ENCODE measurements at places on chromosomes 7 and 10.

DNA sequence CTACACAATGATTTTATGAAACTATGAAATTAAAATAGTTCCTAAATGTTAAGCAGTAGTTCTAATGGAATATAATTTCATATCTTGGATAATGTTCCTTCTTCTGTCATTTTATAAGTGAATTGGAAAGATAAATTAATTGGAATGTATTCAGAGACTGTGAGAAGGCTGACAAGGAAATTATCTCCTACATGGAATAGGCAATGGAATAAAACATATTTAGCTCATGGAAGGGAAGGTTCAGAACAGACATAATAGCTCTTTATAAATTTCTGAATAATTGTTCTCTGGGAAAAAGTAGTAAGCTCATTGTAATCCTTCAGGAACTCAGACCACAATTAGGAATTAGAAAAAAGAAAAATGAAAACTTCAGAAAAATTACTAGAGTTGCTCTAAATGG lies 1172.3 kb upstream of the SORCS1 start:
- DNase-seq, result no peak

DNA sequence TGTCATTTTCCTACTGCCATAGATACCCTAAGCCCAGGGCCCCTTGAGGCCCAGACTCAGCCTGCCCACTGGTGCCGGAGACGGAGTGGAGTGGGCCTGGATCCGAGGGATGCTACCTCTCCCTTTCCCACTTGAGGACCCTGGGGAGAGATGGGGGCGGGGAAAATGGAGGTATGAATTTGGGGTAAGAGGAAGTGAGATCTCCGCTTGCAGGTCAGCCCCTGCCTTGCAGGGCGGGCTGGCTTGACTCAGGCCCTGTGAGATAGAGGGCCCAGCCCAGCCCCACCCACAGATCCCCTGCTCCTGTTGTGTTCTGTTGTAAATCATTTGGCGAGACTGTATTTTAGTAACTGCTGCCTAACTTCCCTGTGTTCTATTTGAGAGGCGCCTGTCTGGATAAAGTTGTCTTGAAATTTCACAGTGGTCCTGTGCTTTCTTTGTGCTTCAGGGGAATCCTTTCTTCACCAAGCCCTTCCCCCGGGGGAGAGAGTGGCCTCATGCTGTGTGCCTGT lies 13.2 kb downstream of the YKT6 start:
- no peak for DNase-seq

DNA sequence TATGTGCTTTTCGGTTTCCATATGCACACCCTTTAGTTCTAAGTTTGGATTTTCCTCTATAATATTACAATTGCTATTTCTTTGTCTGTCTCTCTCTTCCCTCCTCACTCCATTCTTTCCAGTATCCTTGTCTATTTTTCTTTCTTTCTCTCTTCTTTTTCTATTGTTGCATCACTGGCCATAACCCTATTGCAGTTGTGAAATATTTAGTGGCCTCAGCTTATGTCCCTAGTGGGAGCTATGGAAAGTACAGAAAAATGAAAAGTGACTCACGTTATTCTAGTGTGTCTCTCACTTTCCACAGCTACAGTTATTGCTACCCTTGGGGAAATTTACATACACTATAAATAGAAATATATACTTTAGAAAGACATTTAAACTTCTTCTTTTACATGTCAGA lies 59.1 kb downstream of the CNTNAP2 start:
- DNase-seq, result peak; percentile 0

DNA sequence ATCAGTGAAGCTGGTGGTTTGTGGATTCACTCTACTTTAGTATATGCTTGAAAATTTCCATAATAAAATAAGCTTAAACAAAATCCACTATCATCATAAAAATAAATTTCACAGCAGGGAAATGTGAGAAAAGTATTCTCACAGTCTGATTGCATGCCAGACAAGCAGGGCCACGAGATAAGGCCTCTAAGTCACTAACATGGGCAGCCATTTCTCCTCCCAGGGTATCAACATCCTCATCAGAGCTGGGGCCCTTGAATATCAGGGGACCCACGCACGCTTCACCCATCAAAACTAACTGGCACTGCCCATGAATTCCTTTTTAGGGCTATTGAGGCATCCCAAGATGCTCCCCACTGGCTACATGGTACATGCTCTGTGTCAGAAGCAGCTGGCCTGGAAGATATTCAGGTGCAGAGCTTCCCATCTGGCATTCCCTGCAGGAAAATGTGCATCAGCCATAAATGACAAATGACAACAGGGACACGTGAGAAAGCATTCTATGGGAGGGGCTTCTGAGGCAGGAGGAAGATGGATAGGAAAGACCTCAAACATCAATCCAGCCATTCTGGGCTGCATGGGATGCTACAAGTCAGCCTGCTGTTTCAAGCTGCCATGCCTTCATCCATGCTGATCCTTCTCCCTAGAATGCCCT lies 17.4 kb downstream of the CCDC6 start:
- DNase-seq, result no peak

DNA sequence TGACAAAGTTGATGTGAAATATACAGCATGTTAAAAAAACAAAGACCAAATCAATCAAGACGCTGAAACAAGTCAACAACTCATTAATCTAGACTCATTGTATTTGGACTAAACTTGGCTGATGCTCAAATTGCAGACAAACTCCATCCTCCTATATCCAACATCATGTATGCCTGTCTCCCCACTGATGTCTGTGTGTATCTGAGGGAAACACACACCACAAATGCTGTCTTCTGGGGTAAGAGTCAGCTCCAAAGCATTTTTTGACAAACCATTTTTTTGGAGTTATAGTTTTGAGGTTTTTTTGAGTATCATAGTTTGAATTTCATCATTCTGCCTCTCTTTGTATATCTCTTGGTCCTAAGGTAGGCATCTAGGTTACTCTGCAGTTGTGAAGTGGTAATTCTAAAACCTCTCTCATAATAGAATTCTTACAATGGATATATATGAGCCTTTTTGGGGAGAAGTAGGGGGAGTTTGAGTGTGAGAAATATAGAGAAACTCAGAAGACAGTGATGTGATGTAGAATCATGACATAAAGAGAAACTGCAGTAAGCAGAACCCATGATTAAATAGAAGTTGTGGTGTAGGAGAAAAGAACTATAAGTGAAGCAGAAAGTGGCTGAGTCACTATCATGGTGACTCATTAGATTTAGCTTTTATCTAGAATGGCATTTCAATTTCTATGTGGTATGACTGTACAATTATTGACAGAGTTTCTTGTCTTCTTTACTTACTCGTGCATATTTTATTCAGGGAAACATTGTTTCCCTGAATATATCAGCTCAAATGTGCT lies 1531.1 kb upstream of the LRRTM3 start:
- peak; percentile 26 for DNase-seq

DNA sequence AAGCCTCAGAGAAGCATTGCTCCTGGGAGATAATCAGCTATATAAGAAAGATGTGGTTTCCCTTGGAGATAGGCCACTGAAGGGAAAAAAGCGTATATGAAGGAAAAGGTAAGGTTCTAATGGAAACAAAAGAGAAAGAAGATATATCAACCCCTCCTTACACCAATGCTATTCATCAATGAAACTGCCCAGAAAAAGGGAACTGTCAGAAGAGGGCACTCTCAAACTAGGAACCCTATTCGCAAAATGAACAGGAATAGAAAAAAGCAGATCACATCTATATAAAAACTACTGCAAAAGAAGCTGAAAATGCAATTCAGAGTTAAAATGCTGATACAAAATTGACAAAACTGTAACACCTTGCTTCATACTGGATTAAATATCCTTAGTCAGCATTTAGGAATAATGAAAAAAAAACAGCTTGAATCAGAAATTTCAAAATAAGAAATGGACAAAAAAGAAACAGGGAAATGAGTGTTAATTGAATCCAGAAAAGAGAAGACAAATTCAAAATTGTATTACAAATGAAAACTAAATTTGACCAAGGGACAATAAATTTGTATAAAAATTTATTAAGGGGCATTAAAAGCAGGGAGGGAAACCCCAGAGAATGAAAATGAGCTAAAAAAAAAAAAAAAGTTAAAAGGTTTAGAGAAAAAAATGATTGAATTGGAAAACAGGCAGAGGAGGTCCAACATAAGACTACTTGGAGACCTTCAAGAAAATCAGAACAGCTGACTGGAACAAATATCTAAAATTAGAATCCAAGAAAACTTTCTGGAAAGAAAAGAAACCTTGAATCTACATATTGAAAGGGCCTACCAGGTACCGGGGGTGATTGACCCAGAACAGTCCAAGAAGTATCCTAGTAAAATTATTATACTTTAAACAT lies 17.9 kb downstream of the NHLRC2 start:
- no peak for DNase-seq

- DNase-seq, result no peak
Measured at GRCh38 chr7:33201821-33202220, 72.5 kb downstream of the BBS9 start.

DNA sequence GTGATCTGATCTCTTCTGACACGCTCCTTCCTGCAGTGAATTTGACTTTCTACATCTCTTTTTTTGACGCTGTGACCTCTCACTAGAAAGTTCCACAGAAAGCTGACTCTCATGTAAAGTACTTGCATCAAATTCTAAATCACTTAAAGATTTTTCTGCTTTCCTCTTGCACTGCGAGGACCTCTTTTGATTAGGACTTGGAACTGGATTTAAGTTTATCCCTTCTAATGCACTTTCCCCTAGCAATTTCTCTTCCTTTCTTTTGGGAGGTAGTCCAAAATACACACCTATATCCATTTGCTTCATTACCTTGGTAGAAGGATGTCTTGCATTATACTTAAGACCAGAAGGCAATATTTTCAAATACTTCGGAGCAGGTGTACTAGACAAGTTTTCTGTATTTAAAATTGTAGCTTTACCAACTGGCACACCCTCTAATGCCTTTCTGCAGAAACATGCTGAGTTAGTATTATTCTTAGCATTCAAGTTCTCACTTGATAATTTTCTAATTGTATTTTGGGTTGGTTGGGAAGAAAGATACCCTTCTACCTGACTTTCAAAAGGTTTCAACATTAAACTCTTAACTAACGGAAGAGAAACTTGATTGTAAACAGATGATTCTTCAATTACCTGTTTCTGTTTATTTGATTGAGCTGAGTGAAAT lies 4.6 kb downstream of the DCLRE1A start:
- DNase-seq, result no peak

- DNase-seq, result no peak
Measured at GRCh38 chr10:47378183-47378510, 5.9 kb downstream of the ZNF488 start.

- DNase-seq, result no peak
Measured at GRCh38 chr7:22348379-22348778, 8.6 kb downstream of the RAPGEF5 start.

GRCh38 chr10:14024329-14025202 lies 306.2 kb downstream of the FRMD4A start:
- DNase-seq, result no peak

DNA sequence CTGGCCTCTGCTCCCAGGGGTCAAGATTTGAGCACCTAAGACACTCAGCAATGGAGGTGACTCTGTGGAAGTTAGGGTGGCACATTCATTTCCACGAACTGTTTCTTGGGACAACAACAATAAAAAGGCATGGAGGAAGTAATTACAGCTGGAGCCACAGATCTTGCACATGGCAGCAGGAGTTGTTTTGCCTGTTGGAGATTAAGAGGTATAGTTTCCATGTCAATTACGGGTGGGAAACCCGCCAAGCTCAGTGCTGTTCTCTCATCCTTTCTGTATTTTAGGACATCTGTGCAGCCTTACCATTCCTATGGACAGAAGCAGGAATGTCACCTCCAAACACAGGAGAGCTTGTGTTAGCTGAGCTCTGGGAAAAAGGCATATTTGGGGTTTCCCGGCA lies 201.2 kb downstream of the SNX10 start:
- DNase-seq, result no peak

DNA sequence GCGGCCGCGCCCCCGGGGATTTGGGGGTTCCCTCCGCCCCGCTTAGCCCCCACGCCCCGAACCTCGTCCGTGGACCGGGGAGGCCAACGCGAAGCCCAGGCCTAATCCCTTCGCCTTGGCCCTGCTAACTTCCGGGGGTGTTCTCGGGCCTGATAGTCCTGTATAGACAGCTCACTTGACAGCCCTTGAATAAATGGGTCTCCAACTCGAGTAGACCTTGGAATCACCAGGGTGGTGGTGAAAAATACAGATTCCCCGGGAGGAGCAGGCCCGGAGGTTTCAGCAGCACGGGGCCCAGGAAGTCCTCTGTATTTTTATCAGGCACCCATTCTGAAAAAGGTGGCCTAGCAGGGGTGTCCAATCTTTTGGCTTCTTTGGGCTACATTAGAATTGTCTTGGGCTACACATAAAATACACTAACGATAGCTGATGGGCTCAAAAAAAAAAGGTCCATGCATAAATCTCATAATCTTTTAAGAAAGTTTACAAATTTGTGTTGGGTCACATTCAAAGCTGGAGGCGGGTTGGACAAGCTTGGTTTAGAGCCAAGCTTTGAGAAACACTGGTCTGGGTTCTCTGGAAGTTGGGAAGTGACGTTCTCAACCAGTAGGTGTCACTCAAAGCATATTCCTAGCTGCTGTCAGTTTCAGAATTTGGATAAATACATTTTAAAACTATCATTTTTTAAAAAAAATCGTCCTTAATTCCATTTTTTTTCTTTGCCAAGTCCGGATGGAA lies 221.7 kb downstream of the PHTF2 start:
- peak; percentile 83 for DNase-seq

GRCh38 chr7:25615593-25615992 lies 387.3 kb upstream of the NPVF start:
- no peak for DNase-seq

- no peak for DNase-seq
Measured at GRCh38 chr10:21401196-21401595, 124.3 kb downstream of the SKIDA1 start.

DNA sequence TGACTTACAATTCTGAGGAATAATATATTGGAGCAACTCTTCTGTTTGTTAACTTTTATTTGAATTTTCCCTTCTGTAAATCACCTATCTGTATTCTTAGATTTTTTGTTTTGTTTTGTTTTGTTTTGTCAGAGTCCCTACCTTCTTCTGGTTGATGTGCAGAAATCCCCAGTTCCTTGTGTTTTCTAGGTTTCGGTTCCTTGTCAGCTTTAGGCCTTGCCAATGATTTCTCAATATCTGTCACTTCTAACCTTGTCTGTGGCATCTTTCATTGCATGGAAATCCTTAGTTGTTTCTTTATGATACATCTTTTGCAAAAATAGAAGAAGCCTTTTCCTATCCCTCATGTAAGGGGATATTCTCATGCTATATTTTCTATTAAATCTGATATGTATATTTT lies 21.7 kb upstream of the ST8SIA6 start:
- no peak for DNase-seq

DNA sequence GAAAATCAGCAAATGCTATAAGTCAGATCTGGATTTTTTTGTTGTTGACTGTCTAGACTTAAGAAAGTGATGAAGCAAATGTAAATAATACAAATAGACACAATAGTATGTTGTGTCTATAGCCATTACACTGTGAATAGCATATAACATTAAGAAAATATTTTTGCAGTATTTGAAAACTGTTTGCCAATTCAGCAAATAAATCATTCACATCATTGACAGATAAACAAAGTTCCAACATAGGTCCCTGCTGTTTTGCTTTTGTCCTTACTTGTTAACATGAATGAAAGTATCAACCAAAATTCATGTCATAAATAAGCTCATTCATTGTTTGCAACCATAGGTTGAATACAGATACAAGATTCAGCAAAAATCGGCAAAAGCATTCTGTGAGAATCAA lies 200.5 kb downstream of the KIF20B start:
- no peak for DNase-seq
